Activated CD4-positive, alpha-beta T cell treated with anti-CD3 and anti-CD28 coated beads for 1 hour (primary cell): ENCODE measurements at places on chromosomes 12 and 14.

GRCh38 chr14:47662466-47662865 lies 12.9 kb downstream of the MDGA2 start:
- no peak for DNase-seq

GRCh38 chr12:84117190-84117589 lies 795.4 kb downstream of the SLC6A15 start:
- no peak for DNase-seq

DNA sequence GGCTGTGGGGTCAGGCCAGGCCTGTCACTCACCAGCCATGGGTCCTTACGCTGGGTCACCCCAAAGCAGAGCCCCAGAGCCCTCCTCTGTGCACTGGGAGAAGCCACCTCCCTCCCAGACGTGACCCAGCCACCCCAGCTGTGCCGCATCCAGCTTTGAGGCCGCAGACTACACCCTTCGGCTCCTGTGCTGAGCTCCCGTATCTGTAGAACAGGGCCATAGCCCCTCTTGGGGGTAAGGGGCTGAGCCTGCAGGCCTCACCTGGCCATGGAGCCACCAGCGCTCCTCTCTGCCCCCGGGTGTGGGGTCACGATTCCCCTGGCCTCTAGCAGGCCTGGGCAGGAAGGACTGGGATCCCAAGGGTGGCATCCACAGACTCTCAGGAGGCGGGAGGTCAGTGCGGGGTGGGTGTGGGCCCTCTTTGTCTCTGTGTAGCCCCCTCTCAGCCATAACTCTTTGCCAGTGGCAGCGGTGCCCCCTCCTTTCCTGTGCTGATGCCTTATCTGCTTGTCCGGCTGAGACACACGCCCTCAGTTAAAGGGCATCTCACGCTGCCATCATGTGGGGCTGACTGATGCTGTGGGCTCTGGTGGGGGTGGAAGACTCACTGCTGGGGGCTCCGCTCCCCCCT lies 16.3 kb downstream of the ASPG start:
- no peak for DNase-seq

- no peak for DNase-seq
Measured at GRCh38 chr12:93757792-93758694, 80.9 kb downstream of the CRADD start.

DNA sequence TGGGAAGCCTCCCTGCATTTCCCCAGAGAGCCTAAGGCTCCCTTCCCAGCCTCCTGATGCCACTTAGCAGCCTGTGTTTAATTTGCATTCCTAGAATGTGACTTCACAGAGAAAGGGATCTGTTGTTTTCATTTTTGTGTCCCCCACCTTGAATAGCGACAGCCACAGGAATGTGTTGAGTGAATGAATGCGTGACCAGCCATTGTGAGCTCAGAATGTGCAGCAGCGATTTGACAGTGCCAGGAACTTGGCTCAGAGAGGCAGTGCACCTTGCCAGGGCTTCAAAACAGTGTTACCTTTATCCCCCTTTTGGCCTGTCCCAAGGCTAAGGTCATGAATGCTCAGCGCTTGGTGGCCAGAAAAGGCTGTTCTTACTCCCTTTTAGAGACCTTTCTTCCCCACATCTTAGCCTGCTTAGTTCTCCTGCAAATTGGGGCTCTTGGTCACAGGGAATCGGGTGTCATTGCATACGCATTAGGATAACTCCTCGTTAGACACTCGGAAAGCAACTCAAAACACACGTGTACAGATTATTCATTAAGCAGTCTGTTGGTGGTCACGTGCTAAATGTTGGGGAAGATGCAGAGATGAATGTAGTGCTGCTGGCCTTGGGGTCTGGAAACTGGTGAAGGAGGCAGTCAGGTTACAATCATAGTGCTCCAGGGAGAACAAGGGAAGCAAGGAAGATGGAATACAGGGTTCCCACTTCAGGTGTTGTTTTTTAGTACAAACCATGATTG lies 9.8 kb downstream of the NTF3 start:
- DNase-seq, result no peak

- DNase-seq, result no peak
Measured at GRCh38 chr12:131007031-131007739, 53.5 kb downstream of the ADGRD1 start.

DNA sequence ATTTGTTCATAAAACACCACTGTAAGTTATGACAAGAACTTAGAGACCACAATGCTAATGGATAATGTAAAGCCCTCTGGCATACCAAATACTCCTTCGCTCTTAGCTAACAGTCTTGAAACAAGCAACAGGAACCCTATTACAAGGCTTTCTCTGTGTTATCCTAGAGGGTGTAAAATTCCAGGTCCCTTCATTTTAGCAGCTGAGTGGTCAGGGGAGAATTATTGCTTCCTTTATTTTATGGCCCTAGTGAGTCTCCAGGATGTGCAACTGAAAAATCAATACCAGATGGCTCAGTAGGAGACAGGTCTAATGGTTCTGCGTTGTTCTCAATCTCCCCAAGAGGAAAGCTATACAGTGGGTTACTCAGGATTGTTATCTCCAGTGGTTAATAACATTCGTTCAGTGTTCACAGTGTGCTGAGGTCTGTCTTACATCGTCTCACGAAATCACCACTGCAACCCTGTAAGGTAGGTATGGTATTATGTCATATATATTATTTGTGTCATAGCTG lies 172.7 kb upstream of the CNOT2 start:
- no peak for DNase-seq

- peak; percentile 48 for DNase-seq
Measured at GRCh38 chr12:121110211-121110940, 22.3 kb upstream of the P2RX7 start.

GRCh38 chr14:72124171-72124570 lies 191.9 kb downstream of the RGS6 start:
- DNase-seq, result no peak

DNA sequence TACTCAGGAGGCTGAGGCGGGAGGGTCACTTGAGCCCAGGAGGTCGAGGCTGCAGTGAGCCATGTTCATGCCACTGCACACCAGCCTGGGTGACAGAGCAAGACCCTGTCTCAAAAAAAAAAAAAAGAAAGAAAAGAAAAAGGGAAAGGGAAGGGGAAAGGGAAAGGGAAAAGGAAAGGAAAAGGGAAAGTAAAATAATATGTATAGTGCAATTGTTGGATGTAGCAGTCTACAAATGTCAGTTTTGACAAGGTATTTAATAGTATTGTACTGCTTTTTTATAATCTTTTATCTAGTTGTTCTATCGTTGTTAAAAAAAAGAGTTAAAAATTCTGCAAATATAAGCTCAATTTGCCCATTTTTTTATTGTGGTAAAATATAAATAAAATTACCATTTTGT lies 67.3 kb downstream of the SLC2A13 start:
- no peak for DNase-seq

- no peak for DNase-seq
Measured at GRCh38 chr14:102493585-102493984, 16.0 kb downstream of the ANKRD9 start.

DNA sequence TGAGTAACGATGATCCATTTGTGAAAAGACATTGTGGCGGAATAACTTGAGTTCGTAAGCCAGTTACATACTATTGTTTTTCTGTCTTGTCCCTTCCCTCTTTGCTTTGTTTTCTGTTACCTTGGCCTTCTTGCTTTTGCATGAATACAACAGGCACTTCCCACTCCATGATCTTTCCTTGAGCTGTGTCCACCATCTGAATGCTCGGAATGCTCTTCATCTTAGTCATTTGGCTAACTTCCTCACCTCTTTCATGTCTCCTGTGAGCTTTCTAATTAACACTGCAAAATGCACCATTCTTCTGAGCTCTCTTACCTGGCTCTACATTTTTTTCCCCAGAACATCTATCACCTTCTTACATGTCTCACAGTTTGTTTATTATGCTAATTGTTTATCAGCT lies 10.0 kb downstream of the KNTC1 start:
- no peak for DNase-seq

- no peak for DNase-seq
Measured at GRCh38 chr14:79134361-79134760, 964.2 kb downstream of the NRXN3 start.

DNA sequence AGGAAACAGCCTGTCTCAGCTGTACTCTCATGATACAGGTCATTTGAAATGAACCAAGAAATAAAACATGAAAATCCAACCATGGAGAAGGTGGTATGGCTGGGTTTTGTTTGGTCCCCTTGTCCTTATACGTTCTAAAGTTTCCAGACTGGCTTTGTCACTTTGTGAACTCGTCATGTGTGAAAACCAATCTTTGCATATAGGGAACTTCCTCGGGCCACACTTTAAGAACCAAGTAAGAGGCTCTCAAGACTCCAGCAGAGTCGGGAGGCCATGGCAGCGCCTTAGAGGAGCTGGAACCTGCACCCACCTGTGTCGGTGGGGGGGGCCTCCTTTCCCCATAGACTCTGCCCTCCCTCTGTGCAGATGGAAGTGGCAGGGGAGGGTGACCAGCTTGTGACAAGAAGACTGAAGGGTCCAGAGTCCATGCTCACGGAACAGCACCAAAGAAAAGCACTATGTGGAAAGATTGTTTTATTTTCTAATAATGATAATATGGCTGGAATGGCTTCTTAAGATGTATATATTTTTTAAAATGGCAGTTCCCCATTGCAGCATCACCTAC lies 125.3 kb downstream of the ESRRB start:
- DNase-seq, result no peak

DNA sequence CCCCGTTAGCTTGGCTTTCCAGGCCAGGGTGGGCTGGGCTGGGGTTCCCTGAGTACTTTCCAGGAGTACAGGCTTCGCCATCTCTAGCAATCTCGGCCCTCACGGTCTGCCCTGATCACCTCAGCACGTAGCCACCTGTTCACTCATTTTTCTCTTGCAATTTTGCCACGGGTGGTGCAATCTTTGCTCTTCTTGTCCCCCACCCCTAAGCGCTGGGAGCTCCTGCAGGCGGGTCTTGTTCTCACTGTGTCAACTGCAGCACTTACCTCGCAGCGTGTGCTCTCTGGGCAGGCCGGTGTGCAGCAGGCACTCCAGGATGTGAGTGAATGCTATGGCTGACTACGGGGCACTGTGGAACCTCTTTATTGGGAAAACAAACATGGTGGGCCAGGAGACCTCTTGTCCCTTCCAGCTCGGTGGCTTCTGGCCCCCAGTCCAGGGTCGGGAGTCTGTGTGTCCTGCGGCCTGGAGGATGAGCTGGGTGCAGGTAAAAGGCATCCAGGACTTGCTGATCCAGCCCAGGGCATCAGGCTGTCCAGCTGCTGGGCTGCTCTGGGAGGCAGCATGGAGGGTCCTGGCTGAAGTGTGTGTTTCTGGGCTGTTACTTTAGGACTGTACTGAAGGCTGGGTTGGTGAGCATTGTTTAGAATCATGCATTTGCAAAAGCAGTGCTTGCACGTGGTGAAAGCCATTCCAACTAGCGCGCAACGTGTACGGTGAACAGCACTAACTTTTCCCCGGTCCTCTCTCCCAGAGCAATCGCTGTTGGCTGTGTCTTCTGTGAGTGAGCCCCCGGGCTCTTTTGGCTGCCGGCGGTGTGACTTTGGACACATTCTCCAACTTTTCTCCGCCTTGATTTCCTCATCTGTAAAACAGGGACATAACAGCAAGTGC lies 1.5 kb upstream of the ULK1 start:
- no peak for DNase-seq

- DNase-seq, result no peak
Measured at GRCh38 chr12:109502332-109502731, 24.9 kb downstream of the UBE3B start.
